Activated CD4-positive, alpha-beta T cell treated with anti-CD3 and anti-CD28 coated beads, Interleukin-2, Interleukin-6, amounts not matched to agents 100 ng/mL and 50 ng/mL, durations not matched to agents 16 hours and 8 hours (primary cell): ENCODE measurements at places on chromosomes 3 and 15.

DNA sequence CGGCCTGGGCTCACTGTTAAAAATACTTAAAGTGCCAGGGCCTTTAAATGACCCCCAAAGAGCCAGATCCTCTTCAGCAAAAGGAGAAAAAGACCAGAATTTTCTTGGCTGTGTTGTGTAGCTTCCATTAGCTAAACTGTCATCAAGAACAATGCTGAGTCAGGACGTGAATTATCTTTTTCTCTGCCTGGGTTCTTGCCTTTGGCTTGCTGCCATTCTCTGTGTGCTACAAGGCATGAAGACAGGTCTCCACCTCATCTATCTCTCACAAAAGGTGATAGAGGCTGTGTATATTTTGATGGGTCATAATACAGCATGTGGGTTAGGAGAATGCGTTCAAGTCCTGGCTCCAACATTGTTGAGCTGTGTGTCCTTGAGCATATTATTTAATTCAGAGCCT lies 52.4 kb upstream of the SELENOK start:
- no peak for DNase-seq

DNA sequence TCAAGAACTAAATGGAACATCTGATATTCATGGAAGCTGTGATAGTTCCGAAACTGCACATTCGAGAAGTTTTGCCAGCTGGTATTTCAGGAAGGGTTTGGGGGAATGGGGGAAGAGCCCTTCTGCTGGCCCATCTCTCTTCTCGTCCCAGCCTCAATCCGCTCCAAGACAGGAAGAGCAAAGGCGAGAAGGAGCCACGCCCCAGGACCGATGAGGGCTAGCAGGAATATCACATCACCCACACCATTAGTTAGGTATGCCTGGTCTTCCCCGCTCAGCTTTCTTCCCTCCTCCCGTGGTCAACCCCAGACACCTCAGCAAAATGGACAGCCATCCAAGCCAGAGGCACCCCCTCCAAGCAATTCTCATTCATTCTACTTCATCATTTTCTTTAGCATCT lies 14.9 kb upstream of the PCSK6 start:
- DNase-seq: no peak

DNA sequence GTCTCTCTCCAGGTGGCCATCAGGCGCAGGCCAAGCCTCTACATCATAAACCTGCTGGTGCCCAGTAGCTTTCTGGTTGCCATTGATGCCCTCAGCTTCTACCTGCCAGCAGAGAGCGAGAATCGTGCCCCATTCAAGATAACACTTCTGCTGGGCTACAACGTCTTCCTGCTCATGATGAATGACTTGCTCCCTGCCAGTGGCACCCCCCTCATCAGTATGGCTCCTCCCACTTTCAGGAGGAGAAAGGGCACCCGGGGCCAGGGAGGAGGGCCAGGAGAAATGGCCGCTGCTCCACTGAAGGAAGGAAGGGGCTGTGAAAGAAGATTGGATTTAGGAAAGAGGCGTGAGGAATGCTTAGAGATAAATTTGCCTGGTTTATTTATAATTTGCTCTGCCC lies 6.6 kb downstream of the HTR3C start:
- DNase-seq: no peak

- no peak for DNase-seq
Observed at GRCh38 chr3:181999314-181999713, 287.6 kb downstream of the SOX2 start.

DNA sequence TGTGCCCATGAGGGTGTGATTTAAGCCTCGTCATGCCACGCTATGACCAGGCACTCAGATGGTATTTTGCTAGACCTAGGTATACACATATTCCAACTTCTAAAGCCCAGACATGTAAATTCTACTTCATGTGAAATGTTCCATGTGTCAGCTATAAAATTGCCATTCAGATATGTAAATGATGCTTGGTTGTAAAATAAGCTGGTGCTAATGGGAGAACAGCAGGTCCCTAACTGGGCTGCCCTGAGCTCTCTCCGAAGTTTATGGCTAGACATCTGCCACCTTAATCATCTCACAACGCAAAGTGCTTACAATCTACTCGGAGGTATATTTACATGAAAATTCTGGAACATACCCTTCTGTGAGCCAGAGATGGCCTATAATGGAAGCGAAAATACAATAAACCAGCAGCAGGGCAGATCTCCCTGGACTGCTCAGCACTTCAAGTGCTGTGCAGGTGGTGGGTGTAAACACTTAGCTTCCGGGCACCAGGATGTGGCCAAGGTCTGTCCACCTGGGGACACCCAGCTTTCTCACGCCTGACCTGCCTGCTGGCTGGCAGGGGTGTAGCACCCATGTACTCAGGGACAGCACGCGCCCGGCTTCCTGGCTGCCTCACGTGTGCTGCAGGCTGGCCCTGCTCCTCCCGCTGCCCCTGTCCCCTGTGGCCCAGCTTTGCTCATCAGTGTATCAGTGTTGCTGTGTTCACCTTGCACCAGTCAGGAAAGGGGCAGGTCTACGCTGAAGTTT lies 82.0 kb downstream of the CHDH start:
- DNase-seq: no peak

GRCh38 chr3:162932503-162932902 lies 1435.9 kb downstream of the OTOL1 start:
- no peak for DNase-seq

DNA sequence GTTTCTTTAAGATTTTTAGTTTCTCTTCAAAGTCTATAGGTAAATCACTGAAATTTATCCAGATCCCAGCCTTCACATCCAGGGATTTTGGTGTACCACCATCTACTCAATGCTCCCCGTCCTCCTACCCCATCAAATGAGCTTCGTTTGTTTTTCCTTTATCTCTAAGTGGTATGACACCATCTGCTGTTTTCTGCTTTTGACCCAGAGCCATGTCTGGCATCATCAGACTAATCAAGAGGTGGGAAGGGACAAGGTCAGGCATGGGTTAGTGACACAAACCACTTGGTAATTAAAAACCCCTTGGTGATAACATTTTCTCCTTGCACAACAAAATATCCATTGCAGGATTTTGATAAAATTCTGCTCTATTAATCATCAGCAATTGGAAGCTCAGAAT lies 92.7 kb upstream of the GOLGA8J start:
- DNase-seq: no peak

DNA sequence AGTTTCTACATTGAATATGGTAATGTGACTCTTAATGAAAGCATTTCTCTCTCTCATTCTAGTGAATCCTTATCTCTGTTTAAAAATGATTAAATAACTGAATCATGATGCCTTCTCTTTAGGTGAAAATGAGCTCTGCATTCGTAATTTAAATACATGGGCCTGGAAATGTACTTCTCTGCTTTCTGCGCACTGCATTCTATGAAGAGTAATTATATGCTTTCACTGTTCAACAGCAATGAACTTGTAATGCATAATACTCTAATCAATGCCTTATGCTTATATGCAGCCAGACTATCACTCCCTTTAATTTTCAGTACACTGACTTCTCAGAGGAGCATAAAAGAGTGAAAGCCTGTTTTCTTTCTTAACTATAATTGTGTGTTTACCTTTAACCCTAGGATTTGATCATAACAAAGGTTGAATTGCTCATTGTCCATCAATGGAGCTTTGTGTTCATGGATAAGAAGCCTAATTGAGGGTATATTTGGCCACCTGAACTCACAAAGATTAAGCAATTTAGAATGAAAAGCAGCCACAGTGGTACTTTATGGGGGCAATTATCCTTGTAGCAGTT lies 330.8 kb upstream of the PDZRN3 start:
- no peak for DNase-seq

DNA sequence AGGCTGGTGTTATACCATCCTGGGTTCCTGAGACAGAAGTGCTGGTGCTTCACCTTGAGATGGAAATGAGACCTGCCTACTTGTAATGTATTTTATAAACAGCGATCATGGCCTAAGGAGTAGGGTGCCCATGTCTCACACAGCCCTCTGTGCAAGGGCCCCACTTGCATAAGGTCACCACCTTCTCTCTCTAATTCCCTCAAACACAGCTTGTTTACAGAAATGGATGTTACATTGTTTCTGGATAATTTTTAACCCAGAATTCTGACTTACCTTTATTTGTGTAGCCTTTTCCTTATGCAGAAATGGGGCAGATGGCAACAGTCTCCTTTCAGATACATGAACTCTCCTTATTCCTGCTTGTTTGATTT lies 95.1 kb upstream of the UMPS start:
- no peak for DNase-seq

- DNase-seq: no peak
Observed at GRCh38 chr3:40292637-40293349, 16.7 kb upstream of the EIF1B start.

DNA sequence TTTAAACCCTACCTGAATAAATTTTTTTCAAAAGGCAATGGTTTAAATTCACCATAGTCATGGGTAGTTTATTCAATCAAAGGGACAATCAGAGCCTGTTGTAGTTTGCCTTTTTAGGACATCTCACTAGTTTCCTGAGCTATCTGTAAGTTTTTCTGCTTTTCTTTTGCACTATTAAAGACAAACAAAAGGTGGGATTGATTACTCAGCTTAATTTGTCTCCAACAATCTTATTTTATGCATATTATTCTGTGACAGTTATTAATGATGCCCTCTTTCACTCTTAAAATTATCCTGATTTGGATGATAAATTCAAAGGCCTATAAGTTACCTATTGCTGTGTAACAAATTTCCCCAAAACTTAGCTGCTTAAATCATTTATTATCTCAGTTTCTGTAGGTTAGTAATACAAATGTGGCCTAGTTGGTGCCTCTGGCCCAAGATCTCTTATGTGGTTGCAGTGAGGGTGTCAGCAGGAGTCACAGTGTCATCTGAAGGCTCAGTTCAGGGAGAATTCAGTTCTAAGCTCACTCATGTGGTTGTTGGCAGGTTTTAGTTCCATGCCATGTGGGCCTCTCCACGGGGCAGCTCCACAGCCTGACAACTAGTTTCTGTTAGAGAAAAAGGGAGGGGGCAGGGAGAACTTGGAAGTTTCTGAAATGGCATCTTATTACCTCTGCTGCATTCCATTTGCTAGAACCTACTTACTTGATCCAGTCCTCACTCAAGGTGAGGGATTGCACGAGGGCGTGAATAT lies 16.0 kb downstream of the ARMC8 start:
- no peak for DNase-seq

GRCh38 chr15:78265752-78266224 lies 1.4 kb downstream of the DNAJA4 start:
- DNase-seq: peak; percentile 38

- no peak for DNase-seq
Observed at GRCh38 chr15:31179693-31180092, 78.2 kb upstream of the TRPM1 start.

GRCh38 chr15:32717426-32718226 lies at the start of gene GREM1:
Gene GREM1, plus strand, starts transcription at chr15:32718004. Its CDS starts 12,687 bp downstream, at chr15:32730691.
- DNase-seq: no peak

- DNase-seq: no peak
Observed at GRCh38 chr3:68049776-68050175, 395.4 kb upstream of the SUCLG2 start.

DNA sequence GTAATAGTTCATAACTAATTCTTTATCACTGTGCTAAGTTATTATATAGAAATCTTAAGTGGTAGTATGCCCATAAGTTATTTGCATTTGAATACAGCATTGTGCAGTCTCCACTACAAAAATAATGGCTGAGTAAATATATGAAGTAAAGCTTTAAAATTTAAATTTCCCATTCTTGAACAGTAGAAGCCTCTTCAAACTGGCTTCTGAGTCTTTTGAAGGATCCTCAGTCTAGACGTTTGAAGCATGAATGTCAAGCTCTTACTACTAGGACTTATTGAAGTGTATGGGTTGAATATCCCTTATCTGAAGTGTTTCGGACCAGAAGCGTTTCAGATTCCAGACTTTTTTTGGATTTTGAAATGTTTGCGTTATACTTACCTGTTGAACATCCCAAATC lies 16.3 kb downstream of the MORF4L1 start:
- no peak for DNase-seq

GRCh38 chr3:178257491-178257890 lies 278.7 kb upstream of the KCNMB2 start:
- DNase-seq: no peak
